ENCODE measurements at places on chromosomes 4 and X. TPM values are rescaled to one million over a fixed set of nuclear protein-coding genes. Genes with fewer than 3 reads are reported as not detected.
A peak's percentile ranks its signal among the peaks of the same experiment; 100 is the strongest.

GRCh38 chr4:176193938-176194337, 1.4 kb downstream of the SPATA4 start:
- DNase-seq: peak; percentile 84

AFM gene
- not detected for total RNA-seq

DNA sequence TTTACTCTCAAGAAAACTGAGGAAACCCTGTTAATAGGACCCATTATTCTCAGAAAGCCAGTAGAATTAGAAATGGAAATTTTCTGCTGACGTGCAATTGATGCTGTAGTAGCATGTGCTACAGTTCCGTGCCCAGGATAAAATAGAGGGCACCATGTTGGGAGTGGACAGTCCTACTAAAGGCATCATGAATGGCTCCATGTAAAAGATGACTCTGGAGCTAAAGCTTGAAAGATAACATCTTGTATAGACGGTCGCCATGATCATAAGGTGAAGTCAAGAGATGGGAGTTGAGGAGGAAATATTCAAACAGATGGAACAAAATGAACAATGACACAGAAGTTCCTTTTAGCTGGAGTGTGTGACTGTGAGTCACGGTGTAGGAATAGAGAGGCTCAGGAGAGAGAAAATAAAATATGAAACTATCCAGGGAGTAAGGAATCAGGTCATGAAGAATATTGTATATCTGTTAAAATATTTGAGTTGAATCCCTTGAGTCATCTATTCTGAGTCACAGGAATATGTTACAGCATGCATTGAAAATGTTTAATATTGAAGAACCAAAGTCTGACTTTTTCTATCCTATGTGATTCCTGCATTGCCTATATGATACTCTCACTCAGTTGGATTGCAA, 31.8 kb downstream of the ANXA10 start:
- DNase-seq: peak; percentile 72

DNA sequence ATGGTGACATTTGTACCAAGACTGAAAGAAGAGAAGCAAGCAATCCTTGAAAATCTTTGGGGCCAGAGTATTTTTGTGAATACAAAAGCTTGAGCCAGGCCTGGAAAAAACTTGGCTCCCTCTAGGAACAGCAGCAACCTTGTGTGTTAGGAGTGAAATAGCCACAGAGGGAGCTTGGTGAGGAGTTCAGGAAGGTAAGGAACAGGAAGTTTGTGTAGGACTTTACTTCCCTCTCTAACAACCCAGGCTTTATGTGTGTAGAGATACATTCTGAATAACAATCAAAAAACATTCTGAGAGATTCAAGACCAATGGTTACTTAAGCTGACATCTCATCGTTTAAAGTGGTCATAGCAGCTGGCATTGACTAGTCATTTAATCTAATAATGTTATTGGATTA, 668.5 kb downstream of the PCDH18 start:
- no peak for DNase-seq

VCX gene
- total RNA-seq: not detected

VCX2 gene
- not detected for total RNA-seq

DNA sequence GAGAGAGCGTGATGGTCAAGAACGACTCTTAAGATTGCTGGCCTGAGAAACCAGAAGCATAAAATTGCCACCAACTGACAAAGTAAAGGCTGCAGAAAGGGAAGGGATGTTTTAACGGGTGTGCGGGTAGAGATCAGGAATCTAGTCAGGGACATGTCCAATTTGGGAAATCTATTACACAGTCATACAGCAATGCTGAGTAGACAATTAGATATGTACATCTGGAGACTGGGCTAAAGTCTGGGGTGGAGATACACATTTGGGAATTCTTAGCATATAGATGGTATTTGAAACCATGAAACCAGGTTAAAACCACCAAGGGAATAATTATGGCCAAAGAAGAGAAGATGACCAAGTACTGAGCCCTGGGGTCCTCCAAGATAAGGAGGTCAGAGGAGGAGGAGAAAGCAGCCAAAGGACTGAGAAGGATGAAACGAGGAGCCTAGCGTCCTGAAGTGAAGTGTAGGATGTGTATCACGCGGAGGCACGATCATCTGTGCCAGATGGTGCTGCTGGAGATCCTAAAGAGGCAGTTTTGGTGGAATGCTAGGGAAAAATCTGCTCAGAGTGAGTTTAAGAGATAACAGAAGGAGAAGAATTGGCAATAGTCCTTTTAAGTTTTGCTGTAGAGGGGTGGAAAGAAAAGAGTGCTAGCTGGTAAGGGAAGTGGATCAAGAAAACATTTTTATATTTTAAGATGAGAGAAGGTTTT, 36.5 kb downstream of the SEC24D start:
- no peak for DNase-seq

NEUROG2 gene
- total RNA-seq: not detected

DNA sequence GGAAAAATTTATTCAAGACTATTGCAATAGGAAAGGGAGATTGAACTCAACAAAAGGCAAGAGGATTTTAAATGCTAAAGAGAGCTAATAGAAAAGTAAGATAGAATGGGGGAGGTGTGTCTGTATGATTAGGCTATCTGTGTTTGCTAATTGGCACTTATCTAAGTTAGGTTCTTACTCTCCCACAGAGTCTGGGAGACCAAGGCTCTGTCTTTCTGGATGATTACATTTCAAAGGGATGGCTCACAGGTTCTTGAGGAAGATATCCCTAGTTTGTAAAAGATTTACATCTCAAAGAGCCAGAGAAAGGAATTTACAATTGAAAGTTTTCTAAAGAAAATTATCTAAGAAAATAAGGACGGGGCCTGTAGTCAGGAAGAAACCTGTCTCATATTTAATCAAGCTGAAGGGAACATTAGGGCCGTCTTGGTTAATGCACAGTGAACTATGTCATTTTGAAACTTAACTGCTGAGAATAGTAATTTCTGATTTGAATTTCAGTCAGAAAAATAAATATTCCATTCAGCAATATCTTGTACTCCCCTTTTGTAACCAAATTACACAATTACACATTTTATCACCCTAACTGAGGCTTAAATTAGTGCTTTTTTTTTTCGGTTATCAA, 75.8 kb downstream of the MAGEB10 start:
- no peak for DNase-seq

DNA sequence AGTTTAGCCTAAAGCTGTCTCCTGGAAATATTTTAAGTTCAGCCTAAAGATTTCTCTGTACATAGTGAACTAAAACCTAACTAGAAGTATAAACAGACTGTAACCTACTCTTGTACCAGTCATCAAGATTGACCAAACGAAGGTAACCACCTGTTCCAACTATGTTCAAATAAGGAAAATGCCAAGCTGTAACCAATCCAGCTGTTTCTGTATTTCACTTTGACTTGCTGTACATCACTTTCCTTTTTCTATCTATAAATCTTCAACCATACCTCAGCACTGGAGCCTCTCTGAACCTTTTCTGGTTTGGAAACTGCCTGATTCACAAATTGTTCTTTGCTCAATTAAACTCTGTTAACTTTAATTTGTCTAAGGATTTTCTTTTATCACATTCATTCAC, 3.1 kb upstream of the CYSLTR1 start:
- DNase-seq: no peak

GRCh38 chr4:133131829-133132460, 17.1 kb upstream of the PCDH10 start:
- no peak for DNase-seq

DNA sequence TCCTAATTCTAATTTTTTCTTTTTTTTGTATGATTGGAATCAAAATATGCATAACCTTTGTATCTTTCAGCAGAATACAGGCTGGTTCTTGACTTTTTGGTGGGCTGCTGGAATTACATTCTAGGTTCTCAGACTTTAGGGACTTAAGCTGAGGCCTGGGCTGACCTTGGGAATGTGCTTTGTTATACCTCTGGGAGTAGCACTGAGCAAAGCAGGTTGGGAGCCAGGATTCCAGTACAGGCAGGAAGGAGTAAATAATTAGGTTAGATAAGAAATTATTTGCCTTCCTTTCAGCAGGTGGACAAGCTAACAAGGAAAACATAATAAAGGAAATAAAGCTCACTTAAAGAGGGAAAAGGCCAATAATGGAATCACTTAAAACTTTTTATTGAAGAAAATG, 49.9 kb upstream of the SLC4A4 start:
- DNase-seq: peak; percentile 25
